ENCODE measurements at places on chromosomes 1 and 21. TPM values are rescaled to one million over a fixed set of nuclear protein-coding genes. Genes with fewer than 3 reads are reported as not detected.
A peak's percentile ranks its signal among the peaks of the same experiment; 100 is the strongest.

The RGL1 gene
- 30.3 TPM for polyA plus RNA-seq

The LRRC3 gene
- 2.1 TPM for polyA plus RNA-seq

The ACADM gene
- 80.4 TPM for polyA plus RNA-seq

The FCGR3A gene
- 2.6 TPM for polyA plus RNA-seq

The BATF3 gene
- polyA plus RNA-seq, result 0.94 TPM

- no peak for DNase-seq
These were observed 54.9 kb downstream of the INAVA start for GRCh38 chr1:200949626-200950025.

DNA sequence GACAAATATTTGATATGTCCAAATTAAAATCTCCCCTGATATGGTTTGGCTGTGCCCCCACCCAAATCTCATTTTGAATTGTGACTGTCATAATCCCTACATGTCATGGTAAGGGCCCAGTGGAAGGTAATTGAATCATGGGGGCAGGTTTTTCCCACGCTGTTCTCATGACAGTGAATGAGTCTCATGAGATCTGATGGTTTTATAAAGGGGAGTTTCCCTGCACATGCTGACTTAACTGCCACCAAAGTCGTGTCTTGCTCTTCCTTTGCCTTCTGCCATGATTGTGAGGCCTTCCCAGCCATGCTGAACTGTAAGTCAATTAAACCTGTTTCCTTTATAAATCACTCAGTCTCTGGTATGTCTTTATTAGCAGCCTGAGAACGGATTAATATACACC, 207.0 kb downstream of the BARHL2 start:
- DNase-seq, result no peak

- no peak for DNase-seq
These were observed 157.8 kb upstream of the JUN start for GRCh38 chr1:58941471-58942289.

DNA sequence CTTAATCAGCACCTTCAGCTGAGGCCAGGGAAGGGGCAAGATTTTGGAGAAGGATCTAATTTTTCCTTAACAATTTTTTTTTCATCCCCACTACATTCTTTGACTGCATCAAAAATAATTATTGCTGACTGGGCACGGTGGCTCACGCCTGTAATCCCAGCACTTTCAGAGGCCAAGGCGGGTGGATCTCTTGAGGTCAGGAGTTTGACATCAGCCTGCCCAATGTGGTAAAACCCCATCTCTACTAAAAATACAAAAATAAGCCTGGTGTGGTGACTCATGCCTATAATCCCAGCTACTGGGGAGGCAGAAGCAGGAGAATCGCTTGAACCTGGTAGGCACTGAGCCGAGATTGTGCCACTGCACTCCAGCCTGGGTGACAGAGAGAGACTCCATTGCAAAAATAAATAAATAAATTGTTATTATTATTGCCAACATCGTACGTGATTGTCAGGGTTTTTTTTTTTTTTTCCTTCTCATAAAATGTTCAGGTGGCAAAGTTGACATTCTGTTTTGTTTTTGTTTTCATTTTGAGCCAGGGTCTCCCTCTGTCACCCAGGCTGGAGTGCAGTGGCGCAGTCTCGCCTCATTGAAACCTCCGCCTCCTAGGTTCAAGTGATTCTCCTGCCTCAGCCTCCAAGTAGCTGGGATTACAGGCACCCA, 37.3 kb upstream of the MORC3 start:
- no peak for DNase-seq

DNA sequence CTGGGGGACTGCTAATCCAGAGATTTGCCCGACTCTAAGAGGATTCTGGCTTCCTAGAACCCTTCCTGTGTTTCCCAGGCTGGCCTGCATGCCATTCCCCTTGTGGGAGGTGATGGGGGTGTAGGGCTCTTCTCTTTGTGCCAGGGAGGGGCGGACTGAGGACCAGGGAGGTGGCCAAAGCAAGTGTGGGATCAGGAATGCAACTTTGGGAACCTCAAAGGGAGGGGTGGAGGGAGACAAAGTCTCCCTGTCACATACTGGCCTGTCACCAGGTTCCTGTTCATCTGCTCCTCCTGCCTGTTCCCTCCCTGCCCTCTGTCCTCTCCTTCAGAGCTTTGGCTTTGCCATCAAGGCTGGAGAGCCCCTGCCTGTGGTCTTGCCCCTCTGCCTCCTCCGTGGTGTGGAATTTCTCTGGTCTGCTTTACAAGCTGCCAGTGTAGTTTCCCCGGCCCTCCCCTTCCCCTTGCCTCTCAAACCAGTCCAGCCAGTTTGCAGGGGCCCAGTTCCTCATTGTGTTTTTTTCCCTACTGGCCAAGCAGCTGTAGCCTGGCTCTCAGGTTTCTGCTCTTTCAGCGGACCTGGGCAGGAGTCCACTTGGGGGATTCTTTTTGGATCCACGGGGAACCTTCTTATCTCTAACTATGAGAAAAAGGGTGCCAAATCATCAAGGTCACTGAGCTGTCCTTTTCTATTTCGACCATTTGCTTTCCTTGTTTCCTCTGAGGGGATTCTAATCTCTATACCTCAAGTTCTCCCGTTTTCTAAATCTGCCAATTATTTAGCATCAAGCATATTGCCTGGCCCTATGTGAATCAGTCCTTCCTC, 1.8 kb downstream of the CGN start:
- no peak for DNase-seq

- no peak for DNase-seq
These were observed 18.9 kb upstream of the ZNF683 start for GRCh38 chr1:26391450-26391849.

DNA sequence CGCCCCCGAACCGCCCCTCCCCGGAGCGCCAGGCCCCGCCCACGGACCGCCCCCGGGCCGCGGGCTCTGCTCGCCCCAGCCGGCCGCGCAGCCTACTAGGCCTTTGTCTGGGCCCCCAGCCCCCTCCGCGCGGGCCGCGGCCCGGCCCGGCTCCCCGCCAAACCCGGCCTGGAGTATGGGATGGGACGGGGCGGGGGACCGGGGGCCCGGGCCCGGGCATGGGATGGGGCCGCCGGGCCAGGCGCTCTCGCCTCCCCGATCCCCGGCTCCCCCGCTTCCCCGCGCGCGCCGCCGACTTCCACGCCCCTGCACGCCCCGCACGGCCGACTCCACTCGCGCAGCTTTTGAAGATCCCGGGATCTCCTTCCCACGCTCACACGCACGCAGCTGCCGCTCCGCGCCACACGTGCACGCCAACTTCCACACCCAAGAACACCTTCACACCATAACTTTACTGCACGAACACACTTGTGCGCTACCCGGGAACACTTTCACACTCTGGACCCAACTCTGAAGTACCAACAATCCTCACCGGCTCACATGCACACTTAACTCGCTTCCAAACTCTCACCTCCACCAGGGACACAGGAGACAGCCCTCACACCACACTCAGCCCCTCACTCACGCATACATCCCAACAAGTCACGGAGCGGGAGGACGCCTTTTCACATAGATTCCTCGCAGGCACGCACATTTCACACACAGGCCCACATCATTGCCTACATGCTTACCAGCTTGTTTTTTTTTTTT, 437 bp upstream of the HSPG2 start:
- peak; percentile 90 for DNase-seq

DNA sequence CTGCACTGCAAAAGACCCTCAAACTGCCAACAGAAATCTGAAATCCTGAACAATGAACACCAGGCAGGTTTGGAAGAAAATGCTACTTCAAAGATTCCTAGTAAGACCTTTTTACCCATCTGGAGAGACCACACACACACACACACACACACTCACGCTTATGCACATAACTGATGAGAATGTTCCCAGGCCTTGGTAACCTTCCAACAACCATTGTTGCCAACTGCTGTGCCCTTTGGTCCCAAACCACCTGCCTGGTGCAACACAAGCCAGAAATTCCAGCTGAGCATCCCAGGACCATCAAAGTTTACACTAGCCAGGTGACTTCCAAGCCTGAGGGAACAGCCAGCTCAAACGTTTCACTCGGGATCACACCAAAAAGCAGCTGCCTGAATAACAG, 56.9 kb downstream of the SEC16B start:
- DNase-seq, result no peak

DNA sequence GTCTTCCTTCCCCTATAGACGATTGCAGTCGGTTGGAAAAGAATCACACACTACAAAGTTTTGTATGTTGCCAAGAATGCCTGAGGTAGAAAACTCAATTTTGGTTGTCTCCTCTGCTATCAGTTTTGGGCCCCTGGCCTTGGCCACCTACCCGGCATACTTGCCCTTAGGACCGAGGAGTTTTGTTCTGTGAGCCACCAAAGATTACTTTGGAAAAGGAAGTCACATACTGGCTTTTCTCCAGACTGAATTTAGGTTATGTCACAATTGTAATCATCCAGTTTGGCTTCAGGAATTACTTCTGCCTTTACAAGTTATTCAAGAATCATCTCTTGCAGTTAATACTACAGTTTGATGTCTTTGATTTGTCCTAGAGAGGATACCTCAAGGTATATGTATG, 71.4 kb downstream of the RGL1 start:
- DNase-seq, result no peak

DNA sequence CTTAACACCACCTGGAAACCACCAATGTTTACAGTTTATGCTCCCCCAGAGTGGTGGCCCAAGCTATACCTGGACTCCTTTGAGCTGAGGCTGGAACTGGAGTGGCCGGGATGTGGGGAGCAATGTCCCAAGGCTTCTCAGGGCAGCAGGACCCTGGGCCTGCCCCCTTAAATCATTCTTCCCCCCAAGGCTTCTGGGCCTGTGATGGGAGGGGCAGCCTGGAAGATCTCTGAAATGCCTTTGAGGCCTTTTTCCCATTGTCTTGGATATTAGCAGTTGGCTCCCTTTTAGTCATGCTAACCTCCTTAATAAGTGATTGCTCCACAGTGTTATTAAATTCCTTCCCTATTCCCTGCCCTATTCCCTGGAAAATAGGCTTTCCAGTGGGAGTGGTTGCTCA, 185.8 kb downstream of the HS2ST1 start:
- DNase-seq, result no peak

- DNase-seq, result no peak
These were observed 24.7 kb upstream of the PEF1 start for GRCh38 chr1:31669433-31669785.

- no peak for DNase-seq
These were observed 436.6 kb upstream of the C1orf87 start for GRCh38 chr1:60510162-60510561.

GRCh38 chr1:173496757-173497320, 19.7 kb downstream of the PRDX6 start:
- no peak for DNase-seq

DNA sequence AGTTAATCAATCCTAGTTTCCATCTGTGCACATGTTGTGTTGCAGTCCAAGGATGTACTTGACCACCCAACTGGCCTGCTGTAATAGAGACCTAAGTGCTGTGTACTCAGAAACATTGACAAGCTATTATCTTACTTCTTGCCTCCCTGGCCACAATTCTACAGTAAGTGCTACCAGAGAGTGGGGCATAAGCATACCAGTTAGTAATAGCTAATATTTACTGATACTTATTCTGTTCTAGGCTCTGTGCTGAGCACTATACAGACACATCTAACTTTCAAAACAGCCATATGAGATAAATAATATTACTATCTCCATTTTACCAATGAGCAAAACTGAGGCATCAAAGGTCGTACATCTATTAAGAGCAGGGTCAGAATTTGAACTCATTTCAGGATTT, 49.5 kb upstream of the NPL start:
- no peak for DNase-seq

DNA sequence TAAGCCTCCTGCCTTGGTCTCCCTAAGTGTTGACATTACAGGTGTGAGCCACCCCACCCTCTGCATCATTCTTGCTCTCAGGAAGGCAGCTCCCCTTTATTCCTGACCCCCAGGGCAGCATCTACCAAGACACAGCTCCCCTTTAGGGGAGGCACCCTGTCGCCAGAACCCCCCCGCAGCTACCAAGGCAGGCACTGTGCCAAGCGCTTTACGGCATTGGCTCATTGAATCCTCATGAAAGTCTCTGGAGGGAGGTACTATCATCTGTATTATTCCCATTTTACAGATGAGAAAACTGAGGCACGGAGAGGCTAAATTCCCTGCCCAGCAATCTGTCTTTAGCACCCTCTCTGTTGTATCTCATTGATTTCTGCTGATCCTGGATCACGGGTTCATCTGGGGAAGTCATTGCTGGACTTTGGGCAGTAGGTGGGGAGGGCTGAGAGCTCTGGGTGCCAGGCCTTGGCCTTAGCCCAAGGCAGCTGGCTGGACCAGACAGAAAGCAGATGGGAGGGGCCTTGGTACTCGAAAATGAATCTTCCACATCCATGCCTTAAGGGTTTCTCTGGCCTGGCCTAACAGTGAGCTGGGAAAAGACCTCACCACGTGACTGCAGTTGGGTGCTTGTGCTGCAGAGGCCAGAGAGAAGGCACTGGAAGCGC, 5.9 kb downstream of the PLOD1 start:
- peak; percentile 38 for DNase-seq

DNA sequence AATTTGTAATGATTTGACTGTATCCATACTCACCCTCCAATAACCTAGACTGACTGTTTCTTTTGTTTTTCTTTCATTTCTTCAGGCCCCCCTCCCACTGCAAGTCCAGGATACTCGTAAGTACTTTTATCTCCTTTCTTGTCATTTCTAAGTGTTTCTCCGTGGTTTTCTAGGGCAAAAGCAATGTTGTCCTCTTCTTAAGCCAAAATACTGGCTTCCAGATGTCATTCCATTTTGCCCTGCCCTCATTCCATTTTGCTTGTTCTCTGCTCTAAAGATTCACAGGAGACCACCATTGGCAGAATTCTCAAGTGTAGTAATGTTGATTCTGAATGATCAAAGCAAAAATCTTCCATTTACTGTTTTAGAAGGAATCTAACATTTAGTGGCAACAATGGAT, 152.8 kb upstream of the UBE2U start:
- DNase-seq, result no peak

GRCh38 chr1:242401937-242402336, 122.6 kb downstream of the PLD5 start:
- DNase-seq, result no peak

DNA sequence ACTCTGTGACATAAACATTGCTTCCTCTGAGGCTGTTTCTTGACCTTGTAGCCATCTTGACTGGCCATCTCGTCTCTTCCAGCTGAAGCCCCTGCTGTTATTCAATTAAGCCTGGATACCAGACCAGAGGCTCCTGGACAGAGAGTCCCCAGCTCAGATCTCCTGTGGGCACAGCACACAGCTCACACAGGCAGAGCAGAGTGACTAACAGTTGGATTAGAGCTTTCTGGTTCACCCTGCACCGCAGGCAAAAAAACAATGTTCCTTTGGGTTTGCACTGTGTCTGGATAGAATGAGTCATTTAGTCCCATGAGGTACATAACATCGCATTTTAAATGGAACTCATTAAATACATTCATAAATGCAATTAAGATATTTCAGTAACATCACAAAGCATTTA, 33.4 kb upstream of the USH2A start:
- no peak for DNase-seq

- DNase-seq, result no peak
These were observed 33.6 kb downstream of the NUP133 start for GRCh38 chr1:229474509-229474908.

All from muscle of back (tissue), 13 donors.